CD4-positive, alpha-beta T cell treated with Interleukin-17A for 4 hours (primary cell): ENCODE measurements at places on chromosomes 3 and 15.

DNA sequence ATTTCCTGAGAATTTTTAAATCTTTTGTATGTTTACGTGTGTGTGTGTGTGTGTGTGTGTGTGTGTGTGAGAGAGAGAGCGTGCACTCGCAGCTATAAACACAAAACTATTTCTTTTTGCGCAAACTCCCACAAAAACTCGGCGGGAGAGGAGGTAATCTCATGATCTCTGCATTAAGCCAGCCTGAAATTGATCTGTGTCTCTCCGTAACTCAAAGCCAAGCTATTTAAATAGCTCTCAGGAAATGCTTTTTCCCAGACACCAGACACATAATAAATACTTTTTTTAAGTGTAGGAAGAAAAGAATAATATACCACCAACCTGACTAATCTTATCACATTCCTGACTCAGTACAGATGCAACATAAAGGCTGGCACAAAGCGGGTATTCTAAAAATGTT lies 226.8 kb downstream of the MAGI1 start:
- DNase-seq: no peak

- peak; percentile 11 for DNase-seq
These were observed 157.7 kb upstream of the FAM3D start for GRCh38 chr3:58824285-58824684.

- DNase-seq: no peak
These were observed 25.3 kb downstream of the FOXL2 start for GRCh38 chr3:138921316-138922292.

DNA sequence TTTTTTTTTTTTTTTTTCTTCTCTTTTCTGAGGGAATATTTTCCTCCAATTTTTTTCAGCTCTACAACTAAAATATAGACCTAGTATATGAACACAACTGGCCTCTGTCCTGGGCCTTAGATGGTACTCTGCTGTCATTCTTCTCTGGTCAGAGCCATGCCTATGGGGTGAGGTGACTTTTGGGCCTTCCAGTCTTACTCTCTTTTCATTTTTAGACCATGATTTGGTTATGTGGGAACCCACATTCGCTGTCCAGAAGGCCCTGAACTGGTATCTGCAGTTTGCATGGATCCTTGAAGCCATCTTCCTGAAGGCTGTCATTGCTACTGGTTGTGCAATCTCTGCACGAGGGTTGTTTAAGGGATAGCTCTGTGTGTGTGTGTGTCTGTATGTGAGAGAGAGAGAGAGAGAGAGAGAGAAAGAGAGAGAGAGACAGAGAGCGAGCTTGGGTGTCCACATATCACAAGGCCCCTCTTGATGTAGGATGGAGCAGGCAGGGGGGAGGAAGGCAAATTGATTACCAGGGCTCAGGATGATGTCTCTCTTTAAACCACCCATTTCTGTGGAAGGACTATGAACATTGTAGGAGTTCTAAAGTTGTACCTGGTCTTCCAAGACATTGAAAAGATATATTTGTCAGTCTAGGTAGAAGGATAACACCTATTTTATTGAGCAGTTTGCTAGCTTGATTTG lies 6.9 kb downstream of the TGFBR2 start:
- DNase-seq: no peak

DNA sequence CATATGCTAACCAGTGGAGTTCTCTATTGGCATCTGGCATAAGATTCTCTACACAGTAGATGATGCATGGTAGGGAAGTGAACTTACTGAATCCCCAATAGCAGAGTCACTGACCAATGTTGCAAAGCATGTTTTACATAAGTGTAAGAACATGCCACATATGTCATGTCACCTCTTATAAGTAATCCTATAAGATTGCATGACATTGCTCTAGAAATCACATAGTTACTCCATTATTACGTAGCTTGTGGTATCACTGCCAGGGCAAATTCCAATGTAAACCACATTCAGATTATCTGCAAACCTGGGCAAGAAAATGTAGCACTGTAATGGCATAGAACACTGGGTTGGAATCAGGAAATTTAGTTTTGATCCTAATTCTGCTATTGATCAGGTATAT lies 198.2 kb upstream of the UMPS start:
- no peak for DNase-seq
